ENCODE measurements at places on chromosomes 12 and 14.

- DNase-seq, result peak; percentile 41
These were observed 271.6 kb upstream of the PLEKHG7 start for GRCh38 chr12:92431146-92431545.

DNA sequence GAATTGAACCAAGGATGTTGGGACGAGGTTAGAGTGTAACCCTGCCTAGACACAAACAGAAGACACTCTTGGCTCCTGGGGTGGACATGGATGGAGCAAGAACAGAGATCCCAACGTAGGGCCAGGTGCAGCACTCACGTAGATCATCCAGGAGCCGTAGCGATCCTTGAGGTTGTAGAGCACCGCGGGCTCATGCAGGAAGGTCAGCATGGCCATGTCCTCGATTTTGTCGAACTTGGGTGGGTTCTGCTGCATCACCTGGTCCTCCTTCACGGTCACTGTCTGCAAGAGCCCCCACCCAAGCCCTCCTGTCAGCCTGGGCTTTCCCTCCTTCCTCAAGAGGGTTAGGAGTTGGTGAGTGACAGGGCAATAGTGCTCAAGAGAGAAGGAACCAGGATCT, 2.5 kb downstream of the MYH7 start:
- no peak for DNase-seq

DNA sequence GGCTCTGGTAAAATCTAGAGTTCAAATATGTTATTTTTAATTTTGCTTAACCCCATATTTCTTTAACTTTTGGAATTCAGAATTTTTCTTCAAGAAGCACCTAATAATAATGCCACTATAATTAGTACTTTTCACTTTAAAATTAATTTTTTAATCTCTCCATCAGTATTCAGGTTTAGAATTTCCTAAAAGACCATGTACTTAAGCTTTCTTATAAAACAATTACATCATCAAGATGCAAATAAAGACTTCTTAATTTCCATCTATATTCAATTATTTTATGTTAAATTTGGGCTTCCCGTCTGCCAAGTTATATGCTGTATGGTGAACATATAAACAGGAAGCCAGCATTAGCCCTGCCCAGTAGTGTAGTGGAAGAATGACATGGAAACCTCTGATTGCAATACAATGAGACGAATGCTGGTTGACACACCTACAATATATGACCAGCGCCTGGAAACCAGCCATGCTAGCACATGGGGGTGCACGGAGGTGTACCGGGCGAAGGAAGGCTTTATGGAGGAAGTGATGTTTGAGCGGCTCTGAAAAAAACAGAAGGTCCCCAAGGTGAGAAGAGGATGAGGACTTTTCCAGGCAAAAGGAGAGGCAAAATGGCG, 82.2 kb downstream of the LLPH start:
- no peak for DNase-seq

DNA sequence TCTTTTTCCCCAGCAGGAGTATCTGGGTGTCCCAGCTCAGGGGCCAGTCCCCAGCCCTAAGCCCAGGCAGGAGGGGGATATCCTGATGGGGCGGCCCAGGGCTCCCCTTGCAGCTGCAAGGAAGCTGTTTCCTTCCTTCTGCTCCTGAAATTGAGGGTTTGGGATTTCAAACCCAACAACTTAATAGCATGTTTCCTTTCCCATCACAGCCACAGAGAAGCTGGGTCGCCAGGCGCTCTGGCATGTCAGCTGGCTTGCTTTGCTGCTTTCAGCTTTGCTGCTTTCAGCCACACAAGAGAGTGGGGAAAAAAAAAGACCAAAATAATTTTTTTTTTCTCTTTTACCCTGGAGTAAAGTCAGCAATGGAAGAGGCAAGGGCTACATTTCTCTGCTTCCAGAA, 30.0 kb downstream of the HVCN1 start:
- DNase-seq, result no peak

GRCh38 chr14:22598896-22599244, 770 bp downstream of the ABHD4 start:
- DNase-seq, result peak; percentile 51

- DNase-seq, result no peak
These were observed 25.4 kb downstream of the RTRAF start for GRCh38 chr14:52014601-52015267.

DNA sequence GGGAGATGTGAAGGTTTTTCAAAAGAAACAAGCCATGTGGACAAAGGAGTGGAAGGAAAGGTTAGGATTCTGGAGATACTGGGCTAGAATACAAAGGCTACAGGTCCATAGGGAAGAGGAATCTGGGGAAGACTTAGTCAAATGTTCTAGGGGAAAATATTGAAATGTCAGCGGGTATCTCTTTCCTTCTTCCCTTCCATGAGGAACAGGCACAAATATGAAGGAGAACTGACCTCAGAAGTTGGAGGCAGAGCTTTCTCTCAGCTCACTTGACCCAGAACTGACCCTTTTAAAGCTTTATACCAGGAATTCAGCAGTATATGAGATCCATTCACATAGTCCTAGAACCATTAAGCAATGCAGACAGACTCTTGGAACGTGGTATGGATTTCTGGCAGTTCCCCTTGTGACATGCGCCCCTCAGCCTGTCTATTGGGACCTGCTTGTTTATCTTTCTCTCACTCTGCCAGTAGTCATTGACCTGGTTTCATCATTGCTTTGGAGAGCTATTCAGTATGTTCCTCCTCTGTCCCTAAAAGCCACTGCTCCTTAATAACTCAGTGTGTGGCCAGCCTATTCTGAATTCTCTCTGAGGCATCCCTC, 43.0 kb upstream of the GSG1 start:
- DNase-seq, result no peak

- DNase-seq, result no peak
These were observed 14.6 kb upstream of the TCTN1 start for GRCh38 chr12:110599334-110599733.

DNA sequence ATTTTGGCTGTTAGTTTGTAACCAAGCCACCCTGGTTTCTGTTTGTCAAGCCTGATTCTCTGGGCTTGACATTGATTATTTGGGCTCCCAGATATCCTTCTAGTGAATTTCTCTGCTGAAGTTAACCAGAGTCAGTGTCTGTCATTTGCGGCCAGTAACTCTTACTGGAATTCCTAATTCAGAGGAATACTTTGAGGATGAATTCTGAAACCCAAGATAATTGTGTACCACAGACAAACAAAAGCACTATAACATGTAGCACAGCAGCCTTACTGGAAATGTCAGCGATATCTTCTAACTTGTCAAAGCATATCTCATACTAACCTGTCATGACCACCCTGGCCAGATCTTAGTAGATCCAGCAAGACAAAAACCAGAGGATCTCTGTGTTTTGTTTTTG, 84.4 kb upstream of the HIF1A start:
- no peak for DNase-seq

- no peak for DNase-seq
These were observed 257.9 kb downstream of the MSRB3 start for GRCh38 chr12:65536351-65536750.

DNA sequence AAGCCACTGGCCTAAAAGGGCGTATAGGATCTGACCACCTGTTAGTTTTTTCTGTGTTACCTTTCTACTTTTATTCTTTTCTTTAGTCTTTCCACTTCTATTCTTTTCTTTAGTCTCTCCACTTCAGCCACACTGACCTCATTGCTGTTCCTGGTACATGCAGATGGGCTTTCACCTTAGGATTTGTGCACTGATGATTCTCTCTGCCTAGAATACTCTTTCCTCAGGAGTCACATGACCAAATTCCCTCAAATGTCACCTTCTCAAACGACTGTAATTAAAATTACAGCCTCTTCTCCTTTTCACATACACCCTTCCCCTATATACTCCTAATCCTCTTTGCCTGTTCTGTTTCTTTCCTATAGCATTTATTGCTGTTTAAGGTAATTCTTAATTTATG, 36.0 kb downstream of the GPHN start:
- DNase-seq, result no peak

- DNase-seq, result no peak
These were observed 17.0 kb upstream of the SRSF5 start for GRCh38 chr14:69749956-69750355.

DNA sequence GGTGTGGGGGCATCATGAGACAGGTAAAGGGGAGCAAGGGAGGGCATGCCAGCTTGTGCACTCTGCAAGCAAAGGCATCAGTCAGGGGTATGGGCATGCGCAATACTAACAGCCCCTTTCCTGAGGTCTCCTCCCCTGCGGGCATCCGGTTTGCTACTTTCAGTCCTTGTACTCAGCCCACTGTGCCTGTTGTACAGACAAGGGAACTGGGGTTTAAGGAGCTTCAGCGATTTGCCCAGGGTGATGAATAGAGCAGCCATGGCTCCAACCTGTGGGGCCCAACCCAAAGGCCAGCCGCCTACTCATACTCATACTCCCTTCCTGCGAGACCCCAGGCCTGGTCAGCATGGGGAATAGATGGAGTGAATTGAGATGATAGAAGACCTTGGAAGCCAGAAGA, 66.7 kb downstream of the GALNT16 start:
- no peak for DNase-seq

- no peak for DNase-seq
These were observed 30.9 kb downstream of the ERGIC2 start for GRCh38 chr12:29350080-29350479.

DNA sequence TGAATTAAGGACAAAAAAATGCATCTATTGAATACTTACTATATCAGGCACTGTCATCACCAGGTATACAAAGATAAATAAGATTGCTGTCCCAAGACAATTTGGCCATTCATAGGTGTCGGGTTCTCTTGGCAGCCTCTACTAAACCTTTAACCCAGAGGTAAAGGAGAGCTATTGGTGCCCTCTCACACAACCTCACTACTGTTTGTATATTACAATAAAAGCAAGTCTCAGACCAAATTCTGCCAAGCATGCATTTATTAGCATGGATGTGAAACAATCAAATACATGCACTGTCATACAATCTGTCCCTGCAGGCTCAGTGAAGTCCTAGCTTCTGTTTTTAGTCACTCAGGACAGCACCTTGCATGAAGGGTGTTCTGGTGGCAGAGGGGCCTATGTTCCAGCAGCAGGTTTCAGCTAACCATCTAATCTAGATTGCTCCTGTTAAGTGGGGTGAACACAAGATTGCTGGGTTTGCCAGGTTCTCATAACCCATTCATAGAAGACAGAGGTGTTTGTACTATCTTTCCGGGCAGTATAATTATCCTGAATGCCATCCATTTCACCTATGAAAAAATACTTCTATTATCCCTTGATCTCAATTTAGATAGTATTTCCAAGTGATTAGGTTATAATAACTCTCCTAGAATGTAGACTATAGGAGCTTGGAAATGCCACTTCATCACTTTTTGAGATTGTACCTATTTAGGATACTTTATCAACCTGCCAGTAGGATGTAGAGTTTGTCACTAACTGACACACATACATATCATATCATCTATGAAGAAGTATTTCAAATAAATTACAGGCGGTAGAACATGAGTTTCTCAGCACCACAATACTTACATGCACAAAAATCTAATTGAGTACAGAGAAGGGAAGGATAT, 254.0 kb upstream of the KRR1 start:
- DNase-seq, result no peak

DNA sequence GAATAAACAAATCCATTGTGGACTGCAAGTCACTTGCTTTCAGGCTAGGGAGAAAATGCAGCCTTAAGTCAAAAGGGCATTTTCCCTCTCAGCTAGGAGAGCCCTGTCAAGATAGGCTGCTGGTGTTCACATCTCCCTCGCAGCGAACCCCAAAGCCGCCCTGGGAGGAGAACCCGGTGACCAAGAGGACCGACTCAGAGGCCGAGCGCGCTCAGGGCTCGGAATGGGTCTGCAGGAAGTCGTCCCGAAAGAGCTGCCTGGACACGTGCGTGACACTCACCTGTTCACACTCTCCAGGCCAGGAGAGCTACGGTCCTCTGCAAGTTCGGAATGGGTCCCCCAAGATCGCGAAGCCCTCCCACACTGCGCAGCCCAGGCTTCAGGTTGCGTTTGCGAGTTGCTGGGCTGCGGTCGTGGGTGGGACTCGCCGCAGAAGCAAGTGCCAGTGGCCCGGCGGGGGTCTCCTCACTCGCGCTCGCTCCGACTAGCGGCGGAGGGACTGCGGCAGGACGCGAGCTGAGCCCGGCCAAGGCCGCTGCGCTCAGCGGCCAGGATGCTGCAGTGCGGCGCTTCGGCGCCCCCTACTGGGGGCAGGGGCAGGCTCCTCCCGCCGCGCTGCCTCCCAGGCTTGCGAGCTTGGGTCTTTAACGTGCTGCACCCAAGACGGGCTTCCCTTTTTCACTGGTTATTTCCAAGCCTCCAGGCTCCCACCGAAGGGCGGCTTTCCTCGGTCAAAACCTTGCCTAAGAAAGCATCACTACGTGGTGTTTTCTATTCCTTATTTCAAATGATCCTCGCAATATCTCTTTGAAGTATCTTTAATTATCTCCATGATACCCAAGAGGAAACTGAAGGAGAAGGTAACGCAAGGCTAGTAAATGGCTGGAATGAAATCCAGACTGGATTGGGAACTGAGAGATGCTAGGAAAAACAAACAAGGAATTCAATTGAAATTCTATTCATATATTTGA, at the start of gene RERG:
Gene RERG (minus strand): TSS at position 503 of the 971 bp plus-strand sequence. CDS start 3,928 bp downstream, outside the sequence.
- DNase-seq, result peak; percentile 88

DNA sequence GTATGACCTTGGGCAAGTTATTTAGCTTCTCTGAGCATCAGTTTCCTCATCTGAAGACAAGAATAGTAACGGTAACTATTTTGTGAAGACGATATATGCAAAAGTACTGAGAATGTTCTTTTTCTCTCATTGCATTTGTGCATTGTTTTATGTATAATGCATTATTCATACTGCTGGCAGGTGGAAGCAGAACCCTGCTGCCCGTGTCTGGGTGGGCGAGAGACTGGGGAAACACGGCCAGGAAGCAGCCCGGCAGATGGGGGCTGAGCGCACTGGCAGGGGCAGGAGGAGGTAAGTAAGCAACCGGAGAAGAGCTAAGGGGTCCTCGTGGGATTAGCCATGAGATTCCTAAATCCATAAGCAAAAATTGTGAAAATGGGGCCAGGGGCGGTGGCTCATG, 115.8 kb upstream of the MED13L start:
- DNase-seq, result no peak

GRCh38 chr14:64826845-64827244, 52.9 kb downstream of the SPTB start:
- DNase-seq, result no peak

DNA sequence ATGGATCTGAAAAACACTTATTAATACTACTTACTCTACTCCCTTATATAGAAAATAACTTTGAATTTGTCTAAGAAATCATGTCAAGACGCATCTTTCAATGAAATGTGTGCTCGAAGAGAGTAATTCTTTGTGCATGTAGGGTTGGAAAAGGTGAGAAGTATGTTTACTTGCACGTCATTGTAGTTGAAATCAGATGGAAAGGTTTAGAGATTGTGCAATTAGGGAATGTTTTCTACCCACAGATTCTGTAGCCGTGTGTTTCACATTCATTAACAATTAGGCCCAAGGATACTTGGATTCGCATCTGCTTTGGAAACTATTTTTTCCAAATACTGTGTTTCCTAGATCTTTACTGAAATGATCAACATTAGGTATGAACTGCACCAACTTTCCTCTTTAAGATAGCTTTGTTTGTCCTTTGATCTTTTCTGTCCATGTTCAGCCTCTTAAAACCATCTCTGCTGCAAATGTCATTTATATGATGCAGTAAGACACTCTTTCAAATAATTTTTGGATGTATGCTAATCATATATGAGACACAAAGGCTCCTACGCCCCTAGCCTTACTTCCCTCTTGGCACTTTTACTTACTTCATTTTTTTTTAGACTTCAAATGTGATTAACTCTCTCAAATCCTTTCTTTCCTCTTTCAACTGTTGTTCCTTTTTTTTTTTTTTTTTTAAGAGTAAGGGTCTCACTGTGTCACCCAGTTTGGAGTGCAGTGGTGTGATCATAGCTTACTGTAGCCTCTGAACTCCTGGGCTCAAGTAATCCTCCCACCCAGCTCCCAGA, 58.0 kb upstream of the PSMA6 start:
- no peak for DNase-seq

All from CD4-positive, alpha-beta T cell treated with Interleukin-17A for 4 hours (primary cell).